ENCODE measurements at places on chromosomes 4 and X.

GRCh38 chr4:93891244-93891643 is 62.7 kb downstream of the ATOH1 start:
- DNase-seq: no peak

DNA sequence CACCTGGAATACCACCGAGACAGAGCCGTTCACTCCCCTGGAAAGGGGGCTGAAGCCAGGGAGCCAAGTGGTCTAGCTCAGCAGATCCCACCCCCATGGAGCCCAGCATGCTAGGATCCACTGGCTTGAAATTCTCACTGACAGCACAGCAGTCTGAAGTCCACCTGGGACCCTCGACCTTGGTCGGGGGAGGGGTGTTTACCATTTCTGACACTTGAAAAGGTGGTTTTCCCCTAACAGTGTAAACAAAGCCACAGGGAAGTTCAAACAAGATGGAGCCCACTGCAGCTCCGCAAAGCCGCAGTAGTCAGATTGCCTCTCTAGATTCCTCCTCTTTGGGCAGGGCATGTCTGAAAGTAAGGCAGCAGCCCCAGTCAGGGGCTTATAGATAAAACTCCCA is 243.2 kb downstream of the RASL11B start:
- DNase-seq: no peak

GRCh38 chr4:121219227-121219626 is 55.1 kb upstream of the TNIP3 start:
- DNase-seq: no peak

DNA sequence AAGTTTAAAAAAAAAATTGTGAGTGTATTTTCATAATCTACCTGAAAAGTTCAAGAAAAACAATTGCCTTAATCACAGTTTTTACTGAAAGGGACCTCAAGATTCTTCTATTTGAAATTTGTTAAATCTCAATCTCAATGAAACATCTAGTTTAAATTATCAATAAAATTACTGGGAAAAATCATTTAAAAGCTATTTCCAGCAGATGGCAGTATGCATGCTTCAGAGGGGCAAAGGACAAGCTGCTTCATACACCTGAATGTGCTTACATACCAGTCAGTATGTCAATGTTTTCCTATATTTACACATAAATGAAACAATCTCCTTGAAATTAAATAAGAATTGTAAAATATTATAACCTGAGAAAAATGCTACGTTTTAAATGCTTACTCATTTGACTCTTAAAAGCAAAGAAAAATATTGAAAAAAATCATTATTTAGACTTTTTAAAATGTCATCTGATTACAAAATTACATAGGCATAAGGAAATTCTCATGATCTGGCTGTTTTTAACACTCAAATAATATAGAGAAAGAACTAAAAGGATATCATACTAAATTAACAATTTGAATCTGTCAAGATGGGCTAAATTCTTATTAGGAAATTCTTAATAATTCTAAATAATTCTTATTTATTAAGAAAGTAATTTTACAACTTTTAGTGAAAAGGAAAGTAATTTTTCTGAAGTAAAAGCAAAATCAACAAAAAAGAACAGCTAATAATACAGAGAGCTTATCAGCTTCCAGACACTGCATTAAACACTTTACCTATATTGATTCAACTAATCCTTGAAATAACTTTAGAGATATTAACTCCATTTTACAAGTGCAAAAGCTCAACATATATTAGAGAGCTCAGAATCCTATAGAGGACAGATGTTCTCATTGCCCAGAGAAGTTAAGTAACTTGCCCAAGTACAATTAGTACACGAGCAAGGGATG is 242.1 kb downstream of the ADAMTS3 start:
- DNase-seq: no peak

DNA sequence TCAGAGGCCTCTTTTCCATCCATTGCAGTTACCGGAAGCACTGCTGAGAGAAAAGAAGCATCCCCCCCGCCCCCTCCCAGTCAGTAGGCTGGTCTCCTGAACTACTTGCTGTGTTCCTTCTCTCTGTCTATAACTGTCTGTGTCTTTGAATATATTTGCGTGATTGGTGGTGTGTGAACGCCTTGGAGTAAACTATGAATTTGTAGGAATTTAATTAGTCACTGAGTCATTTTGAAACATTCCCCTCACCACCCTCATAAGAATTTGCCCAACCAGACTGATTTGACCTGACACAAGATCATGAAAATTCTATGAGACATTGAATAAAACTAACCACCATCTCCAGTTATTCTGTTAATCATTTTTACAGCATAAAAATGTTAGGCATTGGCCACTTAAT is 6.7 kb upstream of the NXF3 start:
- no peak for DNase-seq

DNA sequence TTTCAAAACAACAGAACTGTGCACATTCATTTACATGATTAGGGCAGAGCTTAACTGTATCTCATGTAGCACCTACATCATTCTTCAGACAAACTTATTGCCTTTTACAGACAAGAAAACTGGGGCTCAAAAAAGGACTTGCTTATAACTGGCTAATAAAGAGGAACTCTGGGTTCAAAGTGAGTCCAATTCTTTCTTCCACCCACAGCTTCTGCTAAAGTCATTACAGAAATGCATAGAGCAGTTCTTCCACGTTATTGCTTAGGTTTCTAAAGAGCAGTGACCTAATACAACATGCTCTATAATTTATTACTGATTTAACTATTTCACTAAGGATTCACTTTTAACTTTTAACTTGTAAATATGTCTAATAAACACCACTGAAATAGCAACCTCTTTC is 60.6 kb downstream of the ELOVL6 start:
- DNase-seq: no peak

DNA sequence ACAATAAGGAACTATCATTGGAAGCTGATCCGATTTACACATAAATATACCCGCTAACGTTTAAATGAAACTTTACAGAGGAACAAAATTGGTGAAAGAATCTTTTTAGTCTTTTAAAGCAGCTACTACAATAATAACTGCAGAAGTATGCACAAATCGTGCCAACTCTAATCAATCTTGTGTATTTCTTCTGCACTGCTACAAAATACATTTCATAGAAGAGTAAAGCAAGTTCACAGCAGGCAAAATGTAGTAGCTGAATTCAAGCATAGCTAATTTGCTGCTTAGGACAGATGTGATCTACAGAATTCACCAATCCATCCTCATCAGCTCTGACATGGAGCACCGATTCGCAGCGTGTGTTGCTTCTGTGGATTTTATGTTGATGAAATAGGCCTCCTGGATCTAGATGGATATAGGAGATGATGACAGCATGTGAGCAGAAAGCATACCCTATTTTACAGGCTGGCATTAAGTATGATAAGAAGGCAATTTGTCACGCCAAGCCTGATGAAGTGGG is 367.3 kb upstream of the FGF13 start:
- no peak for DNase-seq

GRCh38 chr4:143383005-143383574 is 46.4 kb downstream of the GAB1 start:
- DNase-seq: no peak

DNA sequence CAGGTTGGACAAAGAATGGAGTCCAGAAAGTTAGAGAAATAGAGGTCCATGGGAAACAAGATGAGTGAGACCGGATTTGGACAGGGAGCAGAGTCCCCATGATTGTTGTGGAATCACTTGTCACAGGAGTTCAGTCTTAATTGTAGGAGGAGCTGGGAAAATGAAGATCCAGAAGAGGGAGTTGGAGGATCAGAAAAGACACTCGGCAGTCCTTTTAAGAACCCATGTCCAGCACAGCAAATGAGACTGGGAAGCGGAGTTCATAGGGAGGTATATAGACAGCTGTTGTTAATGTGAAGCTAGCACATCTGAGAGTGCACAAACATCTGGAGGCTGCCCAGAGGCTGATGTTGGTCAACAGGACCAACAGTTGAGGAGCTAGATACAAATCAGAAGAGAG is 111.4 kb upstream of the RXFP1 start:
- DNase-seq: no peak
